Cerebellum (tissue), 4 donors: ENCODE measurements at places on chromosomes 2 and 18.
A peak's percentile ranks its signal among the peaks of the same experiment; 100 is the strongest.

GRCh38 chr2:223072826-223073225, 20.8 kb downstream of the KCNE4 start:
- DNase-seq, result no peak

DNA sequence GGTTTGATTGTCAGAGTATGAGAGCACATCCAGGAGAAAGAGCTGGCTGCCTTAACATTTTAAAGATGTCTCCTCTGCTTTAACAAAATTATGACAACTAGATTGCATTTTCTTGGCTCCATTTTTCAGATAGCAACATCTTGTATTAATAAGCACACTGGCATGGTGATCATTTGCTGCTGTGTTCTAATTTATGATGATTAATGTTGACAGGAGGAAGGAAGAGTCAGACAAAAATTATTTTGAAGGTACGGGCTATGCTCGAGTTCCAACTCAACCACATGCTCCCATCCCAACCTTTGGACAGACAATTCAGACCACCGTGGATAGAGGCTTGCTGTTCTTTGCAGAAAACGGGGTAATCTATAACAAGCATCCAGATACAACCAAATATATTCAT, 98.2 kb upstream of the TTC39C start:
- DNase-seq, result no peak

DNA sequence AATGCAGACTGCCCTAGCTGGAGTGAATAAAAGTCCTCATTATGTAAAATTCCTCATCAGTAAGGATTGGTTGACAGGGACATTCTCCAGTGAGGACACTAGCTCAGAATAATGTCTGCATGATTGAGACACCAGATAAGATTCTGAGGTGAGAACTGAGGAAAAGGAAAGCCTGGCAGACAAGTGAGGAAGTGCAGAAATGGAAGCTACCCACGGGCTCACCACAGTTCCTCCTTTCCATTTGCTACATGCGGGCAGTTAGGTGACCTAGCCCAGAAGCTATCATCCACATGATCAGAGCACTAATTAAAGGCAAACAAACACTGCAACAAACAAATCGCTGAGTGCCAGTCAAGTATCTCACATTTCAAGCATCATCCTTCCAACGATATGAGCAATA, 27.7 kb downstream of the NETO1 start:
- DNase-seq, result no peak

DNA sequence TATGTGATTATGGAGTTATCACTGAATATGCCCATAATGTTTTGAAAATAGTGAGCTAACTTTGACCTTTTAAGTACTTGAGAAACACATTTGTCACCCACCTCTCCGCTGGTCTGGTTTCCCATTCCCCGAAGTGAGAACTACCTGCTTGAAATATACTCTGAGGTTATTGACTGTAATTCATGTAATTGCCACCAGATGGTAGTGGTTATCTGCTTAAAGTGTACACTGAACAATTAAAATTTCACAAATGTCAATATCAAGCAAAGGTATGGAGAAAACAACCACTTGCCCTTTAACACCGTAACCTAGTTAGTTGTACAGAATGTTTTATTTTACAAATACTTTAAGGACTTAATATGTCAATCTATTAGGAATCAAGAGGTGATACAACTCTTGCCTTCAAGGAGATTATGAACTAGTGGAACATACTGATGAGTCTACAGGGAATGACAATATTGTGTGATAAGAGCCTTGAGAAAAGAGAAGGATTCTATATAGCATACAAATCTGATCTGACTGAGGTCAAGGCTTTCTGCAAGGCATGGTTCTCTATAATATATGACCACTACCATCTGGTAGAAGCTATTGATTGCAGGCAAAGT, 316.8 kb upstream of the KCNH7 start:
- DNase-seq, result peak; percentile 3
